ENCODE measurements at places on chromosomes 1 and 21. TPM values are rescaled to one million over a fixed set of nuclear protein-coding genes. Genes with fewer than 3 reads are reported as not detected.

Gene FAM167B
- total RNA-seq: 0.23 TPM

Gene BGLAP
- 4.3 TPM for total RNA-seq

Gene PCSK9
- 0.11 TPM for total RNA-seq

Gene YTHDF2
- 66.7 TPM for total RNA-seq

Gene GREM2
- 0.06 TPM for total RNA-seq

All from LHCN-M2 (cell line).